ENCODE measurements at places on chromosomes 3 and 15.

GRCh38 chr3:144112036-144112435, 140.4 kb downstream of the DIPK2A start:
- peaks cover 17% of the 10 kb centered on the region for H3K27me3 ChIP-seq
- H3K27ac ChIP-seq, result no peak overlapping the region
- no peaks in the 10 kb centered on the region for H3K36me3 ChIP-seq
- H3K4me3 ChIP-seq, result no peak overlapping the region
- no peak for DNase-seq

DNA sequence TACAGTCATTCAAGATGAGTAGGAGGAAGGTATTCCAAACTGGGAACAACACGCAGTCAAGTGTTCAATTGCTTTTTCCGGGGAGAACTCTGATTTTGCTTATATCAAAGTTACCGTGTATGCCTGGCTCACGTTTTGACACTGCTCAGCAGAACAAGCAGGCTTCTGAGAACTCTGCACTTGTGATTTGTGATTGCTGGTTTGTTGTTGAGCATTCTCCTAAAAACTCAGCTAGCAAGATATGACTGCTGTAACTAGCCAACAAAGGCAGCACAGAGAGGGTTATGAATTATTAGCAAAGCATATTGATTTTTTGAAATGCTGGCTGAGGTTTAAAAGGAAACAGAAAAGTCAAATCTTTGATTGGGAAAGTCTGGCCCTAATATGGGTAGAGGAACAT, 151.7 kb downstream of the ZPLD1 start:
- H3K27me3 ChIP-seq, result peaks cover 5% of the 10 kb centered on the region
- DNase-seq, result no peak
- H3K4me1 ChIP-seq, result no peaks in the 10 kb centered on the region

GRCh38 chr3:180679178-180680096, at the start of gene CCDC39:
Gene CCDC39, minus strand, starts transcription at chr3:180679489. Its CDS starts 109 bp downstream, at chr3:180679380.
- H3K4me1 ChIP-seq, result peaks cover 25% of the 10 kb centered on the region
- peak within 1 kb of the TSS; percentile 68 for H3K27ac ChIP-seq
- peak within 1 kb of the TSS; percentile 84 for H3K4me3 ChIP-seq
- H3K36me3 ChIP-seq, result no peaks in the 10 kb centered on the region
- H3K27me3 ChIP-seq, result peaks cover 60% of the 10 kb centered on the region
- DNase-seq, result peak; percentile 54

GRCh38 chr15:38702178-38702912, 137.7 kb upstream of the RASGRP1 start:
- H3K4me1 ChIP-seq, result peaks cover 31% of the 10 kb centered on the region
- H3K4me3 ChIP-seq, result no peak overlapping the region
- no peak overlapping the region for H3K27ac ChIP-seq
- no peaks in the 10 kb centered on the region for H3K36me3 ChIP-seq

- no peak for DNase-seq
- H3K27ac ChIP-seq, result peak overlapping the region; percentile 60
- H3K4me1 ChIP-seq, result peaks cover 21% of the 10 kb centered on the region
- no peaks in the 10 kb centered on the region for H3K27me3 ChIP-seq
- peaks cover 24% of the 10 kb centered on the region for H3K36me3 ChIP-seq
Measured at GRCh38 chr3:119238363-119238762, 2.3 kb downstream of the B4GALT4 start.

GRCh38 chr15:61025781-61026180, 203.3 kb downstream of the RORA start:
- H3K36me3 ChIP-seq, result no peaks in the 10 kb centered on the region
- no peaks in the 10 kb centered on the region for H3K27me3 ChIP-seq

DNA sequence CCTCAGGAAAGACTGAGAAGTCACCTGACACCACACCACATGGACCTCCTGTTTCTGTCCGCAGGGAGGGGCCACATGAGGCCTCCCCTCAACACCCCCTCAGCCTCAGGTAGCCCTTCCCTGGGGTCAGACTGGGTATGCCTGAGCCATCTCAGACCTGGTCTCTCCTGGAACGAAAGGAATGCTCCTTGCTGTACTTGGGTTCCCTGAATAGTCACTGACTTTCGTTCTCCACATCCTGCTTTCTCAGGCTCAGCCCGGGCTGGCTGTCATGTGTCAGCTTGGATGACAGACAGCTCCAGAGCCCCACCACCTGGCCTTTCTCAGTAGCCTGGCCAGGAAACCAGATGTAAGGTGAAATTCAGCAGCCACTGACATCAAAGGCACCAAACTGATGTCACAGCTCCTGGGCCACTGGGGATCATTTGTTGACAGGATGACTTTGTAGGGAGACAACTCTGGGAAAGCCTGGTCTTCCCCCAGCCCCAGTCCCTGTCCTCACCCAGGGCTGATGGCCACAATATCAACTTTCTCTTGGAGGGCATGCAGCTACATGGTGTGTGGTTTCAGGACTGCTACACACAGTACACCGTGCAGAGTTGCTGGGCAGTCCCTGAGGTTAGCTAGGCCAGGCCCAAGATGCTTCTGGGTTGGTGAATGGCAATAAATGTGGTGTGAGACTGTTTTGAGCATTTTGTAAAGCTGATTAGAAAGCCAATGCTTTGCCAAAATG, 141.4 kb upstream of the MRPS22 start:
- DNase-seq, result no peak
- peaks cover 15% of the 10 kb centered on the region for H3K27me3 ChIP-seq
- H3K36me3 ChIP-seq, result no peaks in the 10 kb centered on the region
- no peaks in the 10 kb centered on the region for H3K4me1 ChIP-seq

GRCh38 chr3:46558184-46559043, 7.7 kb downstream of the LRRC2 start:
- H3K4me1 ChIP-seq, result peaks cover 15% of the 10 kb centered on the region
- peak; percentile 72 for DNase-seq
- H3K36me3 ChIP-seq, result no peaks in the 10 kb centered on the region
- peak overlapping the region; percentile 6 for H3K27ac ChIP-seq
- peak overlapping the region; percentile 87 for H3K4me3 ChIP-seq

All from naive thymus-derived CD8-positive, alpha-beta T cell (primary cell).